ENCODE measurements at places on chromosomes 6 and 20.

GRCh38 chr6:30463651-30464618 is 25.4 kb upstream of the HLA-E start:
- peak; percentile 37 for DNase-seq

DNA sequence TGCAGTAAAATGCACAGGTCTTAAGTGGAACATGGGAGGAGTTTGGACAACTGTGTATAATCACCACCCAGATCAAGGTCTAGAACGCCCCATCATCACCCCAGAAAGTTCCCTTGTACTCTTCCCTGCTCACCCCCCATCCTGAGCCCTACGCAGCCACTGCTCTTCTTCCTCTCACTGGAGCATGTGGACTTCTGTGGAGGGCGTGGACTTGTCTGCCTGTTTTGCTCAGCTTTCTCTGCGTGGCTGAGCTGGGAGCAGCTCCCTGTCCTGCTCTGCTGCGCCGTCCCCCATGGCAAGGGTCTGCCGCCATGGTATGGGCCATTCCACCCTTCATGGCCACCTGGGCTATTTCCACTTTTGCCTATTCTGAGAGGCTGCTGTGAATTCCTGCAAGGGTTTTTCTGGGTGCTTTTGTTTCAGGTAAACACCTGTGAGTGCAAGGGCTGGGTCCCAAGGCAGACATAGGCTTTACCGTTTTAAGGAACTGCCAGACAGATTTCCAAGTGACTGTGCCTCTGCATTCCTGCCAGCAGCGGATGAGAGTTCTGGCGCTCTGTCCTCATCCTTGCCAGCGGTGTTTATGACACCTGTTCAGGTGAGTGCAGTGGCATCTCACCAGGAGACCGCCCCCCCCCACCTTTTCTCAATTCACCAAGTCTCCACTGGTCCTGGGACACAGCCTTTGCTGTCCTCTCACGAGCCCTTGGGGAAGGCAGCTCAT is 19.7 kb downstream of the PCK1 start:
- DNase-seq: no peak

- DNase-seq: no peak
These were observed 107.7 kb upstream of the SCP2D1 start for GRCh38 chr20:18705910-18706309.

DNA sequence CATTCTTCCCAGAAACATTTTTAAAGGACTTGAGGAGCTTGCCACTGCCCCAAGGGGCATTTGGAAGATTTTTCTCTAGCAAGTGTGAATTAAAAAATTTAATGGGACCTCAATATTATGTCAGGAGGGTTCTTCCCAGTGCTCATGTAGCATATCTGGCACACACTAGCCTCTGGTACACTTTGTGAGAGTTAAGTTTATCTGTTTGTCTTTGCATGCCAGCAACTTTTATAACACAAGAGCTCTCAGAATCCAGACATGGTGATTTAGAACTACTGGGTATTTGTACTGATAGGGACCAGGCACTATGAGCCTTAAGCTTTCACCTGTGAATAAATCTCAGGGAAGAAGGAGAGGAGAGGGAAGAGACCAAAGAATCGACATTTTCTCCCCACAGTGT is 12.9 kb downstream of the SPINT3 start:
- DNase-seq: no peak

DNA sequence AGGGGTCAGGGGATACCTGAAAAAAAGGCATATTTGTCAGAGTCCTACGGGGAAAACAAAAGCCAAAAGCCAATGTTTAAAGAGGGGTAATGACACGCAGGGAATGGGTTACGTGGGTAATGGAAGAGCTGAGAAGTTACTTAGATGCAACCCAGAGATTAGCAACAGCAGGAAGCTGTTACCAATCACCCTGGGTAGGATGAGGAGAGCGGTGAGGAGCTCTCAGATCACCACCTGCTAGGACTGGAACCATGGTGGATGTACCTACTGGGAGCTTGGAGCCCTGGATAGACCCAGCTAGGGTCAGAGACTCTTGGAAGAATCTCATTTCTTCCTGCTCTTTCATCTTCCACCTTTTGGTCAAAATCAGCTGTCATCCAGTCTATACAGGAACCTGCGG is 51.2 kb upstream of the RNF24 start:
- DNase-seq: no peak

- no peak for DNase-seq
These were observed 14.9 kb upstream of the SLC22A16 start for GRCh38 chr6:110491299-110491643.

DNA sequence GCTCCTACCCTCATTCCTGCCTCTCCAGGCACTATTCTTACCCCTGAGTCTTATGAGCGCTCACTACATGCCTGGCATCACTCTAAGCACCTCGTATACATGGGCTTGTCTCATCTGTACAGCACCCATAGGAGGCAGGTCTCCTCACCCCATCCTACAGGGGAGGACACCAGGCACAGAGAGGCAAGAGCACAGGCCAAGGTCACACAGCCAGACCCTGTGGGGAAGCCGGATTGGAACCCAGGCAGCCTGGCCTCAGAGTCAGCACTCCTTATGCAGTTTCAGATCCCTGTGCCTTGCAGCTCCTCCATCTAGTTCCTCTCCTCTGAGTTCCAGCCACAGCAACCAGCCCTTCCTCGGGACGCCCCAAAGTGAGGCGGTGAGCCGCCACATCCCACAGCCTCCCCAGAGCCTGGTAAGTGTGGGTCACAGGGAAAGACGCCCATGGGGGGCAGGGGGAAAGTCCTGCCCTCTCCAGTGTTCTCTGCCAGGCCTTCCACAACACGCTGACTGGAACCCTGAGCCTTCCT is 103.3 kb downstream of the NFATC2 start:
- DNase-seq: no peak

DNA sequence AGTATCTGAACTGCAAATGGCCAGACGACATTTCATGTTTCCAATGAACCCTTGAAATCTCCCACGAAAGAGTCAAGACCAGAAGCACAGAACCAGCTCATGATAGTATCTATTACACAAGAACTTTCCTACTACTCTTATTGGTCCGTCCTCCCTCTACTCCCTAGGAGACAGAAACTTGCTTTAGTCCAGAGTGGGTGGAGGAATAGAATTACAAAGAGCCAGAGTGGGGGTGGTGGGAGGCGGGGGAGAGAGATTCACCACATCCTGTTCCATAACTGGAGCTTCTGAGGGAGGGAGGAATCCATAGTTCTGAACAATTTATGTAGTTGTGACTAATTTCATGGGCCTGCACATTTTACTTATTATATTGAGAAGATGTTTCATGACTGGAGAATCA is 18.5 kb upstream of the WFDC10A start:
- DNase-seq: no peak

- DNase-seq: no peak
These were observed 15.6 kb downstream of the LRRN4 start for GRCh38 chr20:6038256-6038655.

- DNase-seq: no peak
These were observed 344.0 kb downstream of the PLCB1 start for GRCh38 chr20:8476021-8476420.

DNA sequence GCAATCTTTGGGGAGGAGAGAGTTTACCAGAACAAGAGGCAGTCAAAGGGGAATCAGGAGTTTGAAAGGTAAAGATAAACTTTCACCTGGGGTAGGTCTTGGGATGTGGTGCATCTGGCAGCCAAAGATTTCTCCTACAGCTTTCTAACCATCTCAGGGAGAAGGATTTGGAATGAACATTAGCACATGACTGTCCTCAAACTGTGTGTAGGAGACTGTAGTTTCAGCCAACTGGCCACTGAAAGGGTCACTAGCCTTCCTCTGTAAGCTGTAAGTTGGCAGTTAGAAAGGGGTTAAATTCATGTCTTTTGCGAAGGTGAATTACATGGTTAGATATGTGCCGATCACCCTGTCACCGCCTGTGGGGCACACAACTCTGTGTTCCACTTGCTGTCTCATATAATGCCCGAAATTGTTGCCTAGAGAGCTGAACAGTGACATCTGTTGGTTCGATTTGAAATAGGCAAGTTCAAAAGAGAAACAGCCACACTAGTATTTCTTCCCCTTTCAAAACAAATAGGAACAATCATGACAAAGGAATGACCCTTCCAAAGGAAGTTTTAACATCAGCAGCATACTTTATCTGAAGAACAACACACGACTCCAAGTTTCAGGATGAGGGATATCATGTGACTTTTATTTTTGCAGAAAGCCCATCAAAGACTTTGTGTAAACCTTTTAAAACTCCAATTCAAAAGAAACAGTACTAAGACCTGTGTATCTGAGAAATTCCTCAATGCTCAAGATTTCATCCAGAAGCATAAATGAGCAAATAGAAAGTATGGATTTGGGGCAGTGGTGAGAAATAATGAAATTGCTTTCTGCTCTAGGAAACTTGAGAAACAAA is 1.1 kb upstream of the OPN5 start:
- DNase-seq: no peak

DNA sequence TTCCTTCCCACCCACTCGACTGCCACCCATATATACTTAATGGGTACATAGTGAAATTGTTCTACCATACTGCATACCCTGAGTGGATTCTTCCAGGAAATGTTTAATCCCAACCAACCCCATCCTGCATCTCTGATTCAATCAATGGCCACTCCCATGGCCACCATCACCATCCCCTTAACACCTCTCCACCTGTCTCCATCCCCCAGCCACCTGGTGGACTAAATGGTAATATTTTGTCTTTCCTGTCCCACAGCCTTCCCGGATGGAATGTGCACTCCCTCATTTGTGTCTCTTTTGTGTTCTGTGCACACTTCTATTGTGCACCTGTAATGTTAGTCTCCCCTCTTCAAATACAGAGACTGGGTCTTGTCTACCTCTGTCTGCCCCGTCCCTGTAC is 259.9 kb downstream of the ALDH8A1 start:
- DNase-seq: no peak

DNA sequence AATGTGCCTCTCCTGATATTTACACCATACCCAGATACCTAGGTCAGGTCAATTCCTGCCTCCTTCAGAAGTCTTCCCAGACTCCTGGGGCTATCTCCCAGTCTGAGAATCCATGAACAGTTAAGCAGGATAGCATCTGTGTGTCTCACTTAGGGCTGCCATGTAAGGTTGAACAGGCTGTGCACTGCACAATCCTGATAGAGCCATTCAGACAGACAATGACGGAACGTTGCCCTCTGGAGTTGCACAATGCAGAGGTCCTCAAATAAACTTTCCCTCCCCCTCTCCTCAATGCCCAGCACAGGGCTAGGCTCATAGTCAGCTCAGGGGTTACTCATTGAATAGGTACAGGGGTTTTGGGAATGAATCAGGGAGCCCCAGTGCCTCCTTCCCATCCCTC is 89.7 kb downstream of the CD40 start:
- no peak for DNase-seq

DNA sequence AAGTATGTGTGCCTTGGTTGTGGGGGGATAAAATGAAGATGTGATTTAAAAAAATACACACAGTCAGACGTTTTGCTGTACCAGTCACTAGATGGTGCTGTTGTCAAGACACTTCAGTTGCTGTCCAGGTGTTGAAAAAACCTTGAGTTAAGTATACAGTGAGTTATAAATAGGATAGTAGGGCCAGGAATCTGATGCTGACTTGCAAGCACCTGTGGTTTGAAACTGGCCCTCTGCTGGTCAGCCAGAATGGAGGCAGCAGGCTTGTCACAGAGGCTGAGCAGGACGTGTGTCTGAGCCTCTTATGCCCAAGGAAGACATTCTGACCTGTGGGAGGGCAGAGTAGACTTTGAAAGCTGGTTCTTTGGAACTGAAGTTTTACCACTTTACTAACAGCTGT is 27.8 kb downstream of the RNF8 start:
- no peak for DNase-seq

DNA sequence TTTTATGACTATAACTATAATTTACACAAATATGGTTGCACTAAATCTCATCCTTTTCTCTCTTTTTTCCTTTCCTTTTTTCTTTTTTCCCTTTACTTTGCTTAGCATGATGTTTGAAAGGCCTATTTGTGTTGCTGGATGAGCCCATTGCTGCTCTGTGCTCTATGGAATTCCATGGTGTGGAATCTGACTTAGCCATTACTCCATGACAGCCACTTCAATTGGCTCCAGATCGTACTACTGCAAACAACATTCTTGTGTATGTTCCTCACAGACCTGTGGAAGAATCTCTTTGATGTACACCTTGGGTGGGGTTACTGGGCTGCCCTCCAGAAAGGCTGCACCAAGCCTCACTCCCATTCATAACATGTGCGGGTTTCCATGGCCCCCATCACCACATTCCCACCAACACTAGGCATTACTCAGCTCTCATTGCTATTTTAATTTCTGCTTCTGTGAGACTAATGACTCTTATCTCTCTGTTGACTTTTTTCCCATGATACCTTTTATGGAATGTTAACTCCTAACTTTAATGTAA is 979.0 kb downstream of the KIF16B start:
- DNase-seq: no peak

GRCh38 chr6:9173229-9173628 is 737.9 kb upstream of the SLC35B3 start:
- DNase-seq: no peak

DNA sequence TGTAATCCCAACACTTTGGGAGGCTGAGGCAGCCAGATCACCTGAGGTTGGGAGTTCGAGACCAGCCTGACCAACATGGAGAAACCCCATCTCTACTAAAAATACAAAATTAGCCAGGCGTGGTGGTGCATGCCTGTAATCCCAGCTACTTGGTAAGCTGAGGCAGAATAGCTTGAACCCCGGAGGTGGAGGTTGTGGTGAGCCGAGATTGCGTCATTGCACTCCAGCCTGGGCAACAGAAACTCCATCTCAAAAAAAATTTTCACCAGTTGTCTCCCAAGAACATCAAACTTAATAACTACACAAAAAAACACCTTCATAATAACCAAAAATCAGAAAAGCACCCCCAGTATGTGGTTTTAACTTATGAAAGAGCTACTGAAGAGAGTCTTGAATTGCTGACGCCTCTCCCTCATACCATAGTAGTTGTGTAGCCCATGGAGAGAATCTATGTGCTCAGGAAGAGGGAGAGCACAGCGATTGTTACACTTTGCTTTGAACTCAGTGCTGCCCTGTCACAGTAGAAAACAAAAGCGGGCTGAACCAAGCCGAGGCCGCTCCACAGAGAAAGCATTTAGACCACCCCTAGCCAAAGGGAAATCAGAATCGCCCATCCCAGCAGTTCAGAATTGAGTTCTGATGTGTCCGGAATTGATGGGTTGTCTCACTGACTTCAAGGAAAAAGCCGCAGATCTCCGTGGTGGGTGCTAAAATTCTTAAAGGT is 42.0 kb upstream of the GMPR start:
- no peak for DNase-seq

DNA sequence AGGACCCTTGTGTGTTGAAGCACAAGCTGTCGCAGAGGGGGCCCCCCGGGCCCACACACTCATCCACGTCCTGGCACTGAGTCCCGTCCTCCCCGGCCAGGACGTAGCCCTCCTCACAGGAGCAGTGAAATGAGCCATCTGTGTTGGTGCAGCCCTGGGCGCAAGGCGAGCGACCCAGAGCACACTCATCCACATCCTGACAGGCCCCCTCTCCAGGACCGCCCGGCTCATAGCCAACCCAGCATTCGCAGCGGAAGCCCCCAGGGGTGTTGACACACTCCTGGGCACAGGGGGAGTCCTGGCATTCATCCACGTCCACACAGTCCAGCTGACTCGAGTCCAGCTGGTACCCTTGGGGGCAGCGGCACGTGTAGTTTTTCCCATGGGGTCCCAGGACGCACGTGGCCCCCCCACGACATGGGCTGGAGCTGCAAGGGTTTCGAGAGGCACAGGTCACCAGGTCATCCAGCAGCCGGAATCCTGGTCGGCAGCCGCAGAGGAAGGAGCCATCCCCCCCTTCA is 1.2 kb downstream of the CD93 start:
- no peak for DNase-seq
